NCI-H1436 treated with DMSO at 0.1 percent for 48 hours (cell line): ENCODE measurements at places on chromosomes 11 and 22.

DNA sequence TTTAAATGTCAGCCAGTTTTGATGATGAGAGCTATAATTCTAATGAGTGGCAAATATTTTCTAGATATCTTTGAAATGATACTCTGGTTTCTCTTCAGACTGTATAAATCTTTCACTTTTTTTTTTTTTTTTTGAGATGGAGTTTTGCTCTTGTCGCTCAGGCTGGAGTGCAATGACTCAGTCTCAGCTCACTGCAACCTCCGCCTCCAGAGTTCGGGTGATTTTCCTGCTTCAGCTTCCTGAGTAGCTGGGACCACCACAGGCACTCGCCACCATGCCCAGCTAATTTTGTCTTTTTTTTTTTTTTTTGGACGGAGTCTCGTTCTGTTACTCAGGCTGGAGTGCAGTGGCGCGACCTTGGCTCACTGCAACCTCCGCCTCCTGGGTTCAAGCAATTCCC is 113.6 kb downstream of the TEAD1 start:
- no peak for DNase-seq

GRCh38 chr11:119384332-119384731 is 2.8 kb upstream of the USP2 start:
- DNase-seq, result no peak

- no peak for DNase-seq
Measured at GRCh38 chr11:118006153-118006534, 19.9 kb downstream of the IL10RA start.

- no peak for DNase-seq
Measured at GRCh38 chr11:77806993-77807392, 13.5 kb downstream of the RSF1 start.

DNA sequence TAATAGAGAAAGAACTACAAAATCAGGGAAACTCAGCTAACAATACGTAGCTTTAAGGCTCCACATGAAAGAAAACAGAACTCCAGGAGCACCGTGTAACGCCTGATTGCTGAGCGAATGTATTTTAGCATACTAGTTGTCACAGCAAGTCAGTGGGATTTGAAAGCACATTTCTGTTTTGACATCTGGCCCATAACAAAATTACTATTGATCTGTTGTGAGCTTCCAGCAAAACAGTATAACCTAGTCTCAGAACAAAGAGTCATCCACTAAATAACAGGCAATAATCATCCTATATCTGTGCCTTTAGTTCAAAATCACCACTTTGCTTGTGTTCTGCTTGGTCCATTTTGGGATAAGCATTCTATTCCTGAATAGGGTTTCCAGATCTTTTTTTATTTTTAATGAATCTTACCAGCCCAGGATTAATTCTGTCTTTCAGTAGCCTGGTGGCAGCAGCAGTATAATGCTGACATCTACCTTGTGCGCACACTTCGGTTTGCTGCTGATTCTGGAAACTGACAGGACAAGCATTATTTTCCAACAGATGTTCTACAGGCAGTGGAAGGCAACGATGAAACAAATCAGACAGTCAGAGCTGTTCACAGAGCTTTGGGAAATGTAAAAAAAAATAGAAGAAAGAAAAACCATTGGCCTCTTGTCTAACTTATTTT is 66.2 kb downstream of the CADM1 start:
- DNase-seq, result no peak

DNA sequence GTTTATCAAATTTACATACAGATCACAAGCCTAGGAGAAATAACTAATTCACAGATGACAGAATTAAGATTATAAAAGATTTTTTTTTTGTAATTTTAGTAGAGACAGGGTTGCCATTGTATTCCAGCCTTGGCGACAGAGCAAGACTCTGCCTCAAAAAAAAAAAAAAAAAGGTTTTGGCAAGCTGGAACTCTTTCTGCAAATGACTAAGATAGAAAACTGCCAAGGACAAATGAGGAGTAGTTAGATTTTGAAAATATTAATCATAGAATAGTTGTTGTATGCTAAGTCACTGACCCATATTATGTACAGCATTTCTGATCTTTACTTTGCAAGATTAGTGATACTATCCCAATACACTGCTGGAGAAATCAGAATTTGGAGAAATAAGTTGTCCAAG is 99.2 kb downstream of the C11orf65 start:
- DNase-seq, result no peak

DNA sequence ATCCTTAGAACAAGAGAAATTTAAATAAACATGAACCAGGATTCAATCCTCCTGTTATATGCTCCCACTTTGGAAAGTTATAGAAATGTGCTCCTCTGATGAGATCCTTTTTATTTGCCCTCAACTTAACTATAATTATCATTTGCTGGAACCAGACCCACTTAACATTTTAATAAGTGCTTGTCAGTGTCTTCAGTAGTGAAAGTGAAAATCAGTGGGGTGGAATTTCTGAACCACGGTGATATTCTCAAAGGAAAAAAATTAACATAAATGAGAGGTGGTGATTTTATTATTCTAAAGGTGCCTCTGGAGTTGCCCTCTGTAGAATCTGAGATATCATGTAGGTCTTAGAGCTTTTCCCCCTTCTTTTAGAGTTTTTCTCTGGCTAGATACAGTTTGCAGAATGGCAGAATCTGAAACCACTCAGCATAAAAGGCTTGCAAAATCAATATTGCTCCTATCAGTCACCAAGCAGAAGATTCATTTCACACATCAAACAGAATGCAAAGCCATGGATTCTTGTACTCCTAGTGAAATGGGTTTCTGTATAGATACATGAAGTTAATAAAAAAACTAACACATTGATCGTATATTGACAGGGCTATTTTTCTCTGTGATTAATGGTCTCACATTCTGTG is 213.2 kb downstream of the LUZP2 start:
- DNase-seq, result no peak

GRCh38 chr11:87719326-87720073 is 455.7 kb downstream of the RAB38 start:
- DNase-seq, result no peak

DNA sequence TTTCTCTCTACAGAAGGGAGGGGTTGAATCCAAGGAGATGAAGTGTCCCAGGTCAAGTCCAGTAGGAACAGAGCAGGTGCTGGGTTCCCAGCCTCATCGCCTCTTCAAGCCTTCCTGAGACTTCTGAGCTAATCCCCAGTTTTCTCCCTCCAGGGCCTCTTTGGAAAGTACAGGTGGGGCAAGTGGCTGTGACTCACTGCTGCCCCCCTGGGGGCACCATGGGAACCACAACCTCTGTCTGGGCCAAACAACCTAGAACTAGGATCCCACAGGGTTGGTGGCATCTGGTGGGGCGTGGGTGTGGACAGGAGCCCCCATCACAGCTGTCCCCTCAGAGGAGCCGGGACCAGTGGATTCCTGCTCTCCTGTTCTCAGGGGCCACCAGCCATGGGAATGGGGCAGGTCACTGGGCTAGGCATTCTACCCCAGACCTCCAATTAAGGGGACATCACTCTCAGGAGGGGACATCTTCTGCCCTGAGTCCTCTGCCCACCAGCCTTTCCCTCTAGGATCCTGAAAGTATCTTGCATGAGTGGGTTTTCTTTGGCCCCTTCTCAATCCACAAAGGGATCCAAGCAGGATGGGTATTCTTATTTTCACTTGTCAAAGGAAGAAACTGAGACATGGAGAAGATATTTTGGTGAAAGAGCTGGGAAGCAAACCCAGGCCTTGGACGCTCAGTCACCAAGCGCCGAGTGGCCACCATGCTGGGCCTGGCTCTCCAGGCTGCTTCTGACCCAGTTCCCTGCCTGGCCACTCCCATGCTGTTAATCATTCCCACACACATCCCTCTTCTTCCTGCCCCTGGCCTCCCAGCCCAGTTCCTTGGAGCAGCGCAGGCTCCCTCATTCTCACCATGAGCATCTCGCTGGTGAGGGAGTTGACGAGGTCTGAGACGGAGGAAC is 23.8 kb downstream of the LRRC10B start:
- DNase-seq, result no peak

DNA sequence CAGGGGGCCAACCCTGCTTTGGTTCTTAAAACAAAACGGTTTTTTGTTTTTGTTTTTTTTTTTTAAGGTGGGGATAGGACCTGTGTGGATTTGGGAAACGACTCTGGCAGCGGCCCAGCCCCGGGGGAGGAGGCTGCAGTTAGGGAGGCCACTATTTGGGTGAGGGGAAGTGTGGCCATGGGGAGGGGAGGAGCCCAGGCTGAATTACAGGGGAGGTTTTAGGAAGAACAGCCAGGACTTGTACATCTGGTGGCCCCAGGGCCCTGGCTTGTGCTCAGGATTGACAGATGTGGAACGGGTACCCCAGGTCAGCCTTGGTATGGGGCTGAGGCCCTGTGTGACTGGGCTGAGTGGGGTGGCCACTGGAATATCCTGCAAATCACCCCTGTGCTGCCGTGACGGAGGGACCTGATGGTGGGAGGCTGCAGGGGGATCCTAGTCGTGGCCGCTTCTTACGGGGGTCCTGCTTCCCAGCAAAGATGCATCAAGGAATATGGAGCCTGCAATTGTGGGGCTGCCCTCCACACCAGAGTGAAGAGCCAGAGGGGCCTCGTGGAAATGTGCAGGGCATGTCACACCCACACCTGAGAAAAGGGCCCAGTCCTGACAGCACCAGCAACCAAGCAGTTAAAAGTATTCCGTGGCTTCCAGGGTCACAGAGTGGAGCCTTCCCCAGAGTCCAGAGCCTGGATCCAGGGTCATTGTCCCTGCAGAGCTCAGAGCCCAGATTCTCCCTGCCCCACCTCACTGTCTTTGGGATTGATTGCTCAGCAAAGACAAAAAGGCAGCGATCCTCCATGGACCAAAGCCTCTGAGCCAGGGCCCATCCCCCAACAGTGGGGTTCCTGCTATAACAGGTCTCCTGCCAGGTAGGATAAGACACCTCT is 55.2 kb upstream of the WNT7B start:
- no peak for DNase-seq

DNA sequence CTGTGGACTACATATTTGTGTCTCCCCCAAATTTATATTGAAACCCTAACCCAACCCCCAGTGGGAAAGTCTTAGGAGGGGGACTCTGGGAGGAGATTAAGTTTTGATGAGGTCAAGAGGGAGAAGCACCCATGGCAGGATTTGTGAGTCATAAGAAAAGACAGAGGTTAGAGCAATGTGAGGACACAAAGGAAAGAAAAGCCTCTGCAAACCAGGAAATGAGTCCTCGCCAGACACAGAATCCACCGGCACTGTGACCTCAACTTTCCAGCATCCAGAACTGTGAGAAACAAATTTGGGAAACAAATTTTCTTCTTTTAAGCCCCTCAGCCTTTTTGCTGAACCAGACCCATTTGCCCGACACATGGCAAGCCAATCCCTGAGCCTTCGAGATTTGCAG is 397.0 kb downstream of the NTM start:
- no peak for DNase-seq

DNA sequence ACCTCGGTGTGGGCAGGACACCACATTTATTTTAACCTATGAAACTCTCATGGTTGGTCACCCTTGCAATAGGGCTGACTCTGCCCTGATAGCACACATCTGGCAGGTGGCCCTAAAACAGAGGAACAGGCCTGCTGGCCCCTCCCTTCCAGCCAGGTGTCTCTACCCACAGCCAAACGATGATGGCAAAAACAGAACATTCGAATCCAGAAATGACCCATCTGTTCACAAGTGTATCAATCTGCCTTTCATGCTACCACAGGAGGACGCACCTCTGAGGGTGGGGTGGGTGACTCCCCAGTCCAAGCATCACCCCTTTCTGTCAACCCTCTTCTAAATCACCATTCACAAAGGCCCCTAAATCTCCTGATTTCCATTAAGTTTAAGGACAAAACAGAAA is 118.1 kb downstream of the ETS1 start:
- DNase-seq, result no peak

GRCh38 chr11:85752201-85752889 is 58.6 kb downstream of the SYTL2 start:
- no peak for DNase-seq

DNA sequence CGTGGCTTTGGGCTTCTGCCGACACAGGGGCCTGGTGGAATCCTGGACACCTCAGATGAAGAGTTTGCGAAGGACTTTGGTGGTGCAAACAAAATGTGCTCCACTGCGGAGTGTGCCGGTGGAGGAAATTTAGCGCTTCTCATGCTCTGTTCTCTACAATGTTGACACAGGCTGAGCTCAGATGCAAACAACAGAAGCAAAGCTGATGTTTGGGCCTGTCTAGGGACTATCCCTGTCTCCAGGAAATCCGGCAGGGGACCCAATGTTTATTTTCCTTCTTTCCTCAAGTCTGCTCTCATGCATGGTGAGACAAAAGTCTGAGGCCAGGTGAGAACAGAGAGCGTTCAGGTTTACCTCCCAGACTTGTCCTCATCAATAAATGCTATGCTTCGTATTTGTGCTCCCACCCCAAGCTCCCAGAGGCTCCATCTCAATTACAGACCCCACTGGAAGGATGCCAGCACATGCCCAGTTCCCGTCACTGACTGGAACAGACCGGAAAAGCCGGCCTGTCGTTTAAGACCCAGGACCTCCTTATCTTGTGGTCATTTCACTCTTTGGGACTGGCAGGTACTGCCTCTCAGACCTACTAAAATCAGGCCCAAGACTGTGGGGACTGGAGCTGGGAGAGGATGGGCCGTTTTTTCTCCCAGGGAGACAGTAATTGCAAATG is 105.7 kb upstream of the B3GAT1 start:
- DNase-seq, result no peak
